Urothelium cell line (cell line): ENCODE measurements at places on chromosomes 6 and 20.

DNA sequence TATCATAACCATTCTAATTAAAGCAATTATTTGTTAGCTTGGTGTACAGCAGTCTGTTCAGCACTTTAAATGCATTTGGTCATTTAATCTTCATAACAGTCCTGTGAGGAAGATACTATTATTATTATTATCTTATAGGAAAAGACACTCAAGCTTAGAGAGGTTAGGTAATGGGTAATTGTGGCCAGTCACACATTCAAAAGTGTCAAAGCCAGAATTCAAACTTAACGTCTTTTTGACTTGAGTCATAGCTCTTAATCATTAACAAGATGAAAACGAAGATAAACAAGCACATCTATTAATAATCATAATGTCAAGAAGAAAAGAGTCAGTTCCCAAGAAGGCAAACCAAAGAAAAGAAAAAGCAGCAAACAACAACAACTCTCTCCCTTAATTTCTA is 251.0 kb downstream of the SYNE1 start:
- DNase-seq: no peak

GRCh38 chr20:34085544-34086040 is 26.5 kb downstream of the EIF2S2 start:
- no peak for DNase-seq

GRCh38 chr6:90015883-90016282 is 121.6 kb downstream of the GJA10 start:
- DNase-seq: no peak

GRCh38 chr6:15132854-15133670 is 112.8 kb upstream of the JARID2 start:
- peak; percentile 72 for DNase-seq

DNA sequence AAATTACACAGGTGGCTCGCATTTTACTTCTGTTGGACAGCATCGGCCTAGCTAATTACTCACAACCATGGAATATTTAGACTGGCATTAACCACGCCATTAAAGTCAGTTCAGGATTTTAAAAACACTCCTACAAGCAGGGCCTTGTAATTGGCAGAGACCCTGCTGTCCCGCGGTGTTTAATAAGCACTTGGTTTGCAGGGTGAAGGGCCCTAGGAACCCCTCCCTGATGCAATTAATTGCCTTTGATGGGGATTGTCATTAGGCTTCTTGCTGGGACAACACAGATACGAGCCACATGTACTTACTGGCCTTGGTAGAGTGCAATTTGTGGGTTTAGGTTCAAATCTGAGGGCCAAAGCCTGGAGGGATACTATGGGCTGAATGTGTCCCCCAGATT is 7.8 kb upstream of the VSTM2L start:
- DNase-seq: no peak

DNA sequence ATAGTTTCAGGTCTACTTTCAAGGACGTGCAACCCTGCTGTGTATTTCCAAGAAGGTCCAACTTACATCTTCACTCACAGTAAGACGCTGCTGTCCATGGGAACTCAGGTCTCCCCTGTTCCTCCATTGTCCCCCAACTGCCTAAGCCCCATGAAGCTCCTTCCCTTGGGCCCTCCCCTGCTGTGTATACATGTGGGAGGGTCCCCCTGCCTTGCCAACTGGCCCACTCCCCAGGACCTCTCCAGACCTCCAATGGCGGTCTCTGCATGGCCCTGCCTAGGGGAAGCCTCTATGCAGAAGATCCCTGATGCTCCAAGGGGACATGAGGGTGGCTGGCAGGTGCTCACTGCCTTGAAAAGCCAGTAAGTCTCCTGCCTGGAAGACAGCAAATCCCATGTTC is 186.7 kb upstream of the CST7 start:
- DNase-seq: no peak

- DNase-seq: peak; percentile 36
These were observed 1.2 kb upstream of the C6orf62 start for GRCh38 chr6:24720131-24720603.
